ENCODE measurements at places on chromosomes 13 and 19.

DNA sequence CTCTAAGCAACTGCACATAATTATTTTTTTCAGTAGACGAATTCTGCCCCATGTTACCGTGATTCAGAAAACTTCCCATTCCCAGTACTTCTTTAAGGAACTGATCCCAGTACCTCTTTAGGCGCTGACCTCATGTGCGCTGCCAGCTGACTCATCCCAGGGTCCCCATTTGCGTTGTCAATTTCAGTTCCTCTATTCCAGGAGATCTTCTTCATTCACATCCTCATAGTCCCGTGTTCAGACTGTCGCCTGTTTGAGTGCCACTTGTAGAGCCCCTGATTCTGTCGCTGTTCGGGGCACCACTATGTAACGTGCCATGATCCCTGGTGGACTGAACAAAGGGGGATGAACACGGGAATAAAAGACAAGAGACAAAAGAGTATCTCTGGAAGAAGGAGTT lies 16.4 kb downstream of the FPR3 start:
- no peak for DNase-seq

DNA sequence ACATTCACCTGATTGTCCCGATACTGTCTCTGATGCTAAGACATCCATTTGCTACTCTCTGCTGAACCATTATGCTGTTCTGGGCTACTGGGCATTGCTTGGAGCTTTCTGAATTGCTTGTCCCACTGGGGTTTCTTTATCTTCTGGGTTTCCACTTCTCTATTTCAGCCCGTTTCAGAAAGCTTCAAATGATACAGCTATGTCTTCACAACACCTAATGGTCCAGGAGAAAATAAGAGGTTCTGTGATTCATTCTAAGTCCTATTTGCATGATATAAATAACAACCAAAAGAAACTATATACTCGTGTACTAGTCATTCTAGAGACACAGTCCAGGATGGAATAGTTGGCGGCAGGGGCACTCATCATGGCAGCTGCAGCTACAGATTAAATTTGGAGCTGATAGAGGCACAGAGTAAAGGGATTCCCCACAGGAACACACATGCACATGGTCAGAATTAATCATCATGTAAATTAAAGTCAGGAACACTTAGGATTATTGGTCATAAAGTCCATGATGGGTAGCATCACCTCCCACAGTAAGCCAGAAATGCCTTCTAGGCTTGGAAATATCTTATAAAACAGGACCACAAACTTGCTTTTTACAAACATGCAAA lies 33.3 kb upstream of the SCEL start:
- DNase-seq = no peak

GRCh38 chr13:92177966-92178365 lies 779.5 kb downstream of the GPC5 start:
- no peak for DNase-seq

DNA sequence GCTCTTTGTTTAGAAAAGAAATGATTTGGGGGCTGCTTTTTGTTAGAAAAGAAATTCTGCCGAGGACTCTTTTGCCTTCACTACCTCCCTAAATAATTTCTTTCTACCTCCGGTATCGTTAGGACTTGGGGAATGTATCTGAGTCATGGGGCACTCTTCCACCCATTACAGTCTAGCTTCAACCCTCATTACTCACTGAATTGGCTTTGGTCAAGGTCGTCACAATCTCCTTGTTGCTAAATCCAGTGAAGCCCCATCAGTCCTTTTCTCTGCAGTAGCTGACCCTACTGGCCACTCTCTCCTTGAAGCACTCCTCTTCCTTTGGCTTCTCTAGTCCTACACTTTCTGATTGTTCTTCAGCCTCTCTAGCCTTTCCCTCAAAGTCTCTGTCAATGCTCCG lies 34.0 kb downstream of the WDR87 start:
- DNase-seq = no peak

DNA sequence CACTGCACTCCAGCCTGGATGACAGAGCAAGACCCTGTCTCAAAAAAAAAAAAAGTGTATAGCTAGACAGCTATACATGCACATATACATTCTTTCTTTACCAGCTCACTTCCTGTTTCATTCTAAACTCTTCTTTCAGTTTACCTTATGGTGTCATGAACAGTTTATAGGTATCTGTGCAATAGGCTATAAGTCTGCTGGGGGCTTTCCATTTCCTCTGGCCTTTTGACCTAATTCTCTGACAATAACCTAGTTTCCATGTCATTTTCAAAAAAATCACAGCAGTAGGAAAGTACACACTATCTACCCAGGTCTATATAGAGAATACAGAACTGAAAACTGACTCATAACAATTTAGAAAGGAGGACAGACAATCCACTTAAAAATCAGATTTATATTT lies 24.4 kb upstream of the URAD start:
- DNase-seq = no peak

DNA sequence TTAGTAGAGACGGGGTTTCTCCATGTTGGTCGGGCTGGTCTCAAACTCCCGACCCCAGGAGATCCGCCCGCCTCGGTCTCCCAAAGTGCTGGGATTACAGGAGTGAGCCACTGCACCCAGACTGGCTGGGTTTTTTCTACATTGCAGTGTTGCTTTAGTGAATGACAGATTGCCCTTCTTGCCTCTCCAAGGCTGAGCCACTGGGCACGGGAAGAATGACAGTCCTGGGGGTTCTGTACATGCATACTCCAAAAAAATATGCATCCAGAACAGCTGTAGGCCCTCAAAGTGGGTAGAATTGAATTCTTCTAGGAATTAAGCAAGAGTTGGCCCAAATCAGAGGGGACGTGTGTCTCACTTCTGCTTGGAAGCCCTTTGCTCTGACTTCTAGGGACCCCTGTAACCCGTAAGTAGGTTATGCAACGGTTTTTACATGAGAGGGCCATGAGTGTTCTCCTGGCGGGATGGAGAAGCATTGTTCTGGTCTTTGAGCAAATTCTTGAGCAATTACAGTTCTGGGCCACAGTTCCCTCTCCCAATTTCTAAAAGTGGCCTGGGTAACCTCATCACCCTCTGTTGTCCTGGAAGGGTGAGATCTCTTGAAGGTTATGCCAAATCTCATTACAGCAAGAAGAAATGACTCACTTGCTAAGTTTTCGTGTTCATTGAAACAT lies 3.6 kb downstream of the ACTN4 start:
- DNase-seq = no peak

DNA sequence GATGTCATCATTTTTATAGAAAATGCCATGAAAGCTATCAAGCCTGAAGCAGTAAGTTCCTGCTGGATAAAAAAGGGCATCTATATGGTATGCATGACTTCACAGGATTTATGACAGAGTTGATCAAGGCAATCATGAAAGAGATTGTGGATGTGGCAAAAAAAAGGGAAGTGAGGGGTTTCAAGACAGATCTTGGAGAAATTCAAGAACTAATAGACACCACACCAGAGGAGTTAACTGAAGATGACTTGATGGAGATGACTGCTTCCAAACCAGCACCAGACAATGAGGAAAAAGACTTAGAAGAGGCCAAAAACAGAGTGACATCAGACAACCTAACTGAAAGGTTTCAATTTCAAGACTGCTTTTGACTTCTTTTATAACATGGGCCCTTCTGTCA lies 691.1 kb upstream of the SLC10A2 start:
- no peak for DNase-seq

- no peak for DNase-seq
These were observed 1465.9 kb upstream of the SLC10A2 start for GRCh38 chr13:104532132-104532531.

GRCh38 chr19:51365211-51365964 lies 800 bp downstream of the ETFB start:
- DNase-seq = no peak

DNA sequence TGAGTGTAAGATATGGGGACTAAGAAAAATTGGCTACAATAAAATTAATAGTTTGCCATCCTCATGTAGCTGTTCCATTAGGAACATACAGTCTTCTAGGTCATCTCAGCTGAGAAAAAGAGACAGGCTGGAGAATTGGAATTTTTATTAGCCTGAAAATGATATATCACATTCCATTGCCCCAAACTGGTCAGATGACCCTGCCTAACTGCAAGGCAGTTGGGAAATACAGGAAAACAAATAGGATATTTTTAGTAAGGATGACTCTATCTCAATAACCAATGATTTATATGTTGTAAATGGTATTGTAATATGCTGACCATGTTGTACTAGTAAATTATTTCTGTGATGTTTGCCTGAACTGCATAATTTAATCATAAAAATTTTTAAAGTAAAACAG lies 673.8 kb downstream of the PCDH9 start:
- no peak for DNase-seq

DNA sequence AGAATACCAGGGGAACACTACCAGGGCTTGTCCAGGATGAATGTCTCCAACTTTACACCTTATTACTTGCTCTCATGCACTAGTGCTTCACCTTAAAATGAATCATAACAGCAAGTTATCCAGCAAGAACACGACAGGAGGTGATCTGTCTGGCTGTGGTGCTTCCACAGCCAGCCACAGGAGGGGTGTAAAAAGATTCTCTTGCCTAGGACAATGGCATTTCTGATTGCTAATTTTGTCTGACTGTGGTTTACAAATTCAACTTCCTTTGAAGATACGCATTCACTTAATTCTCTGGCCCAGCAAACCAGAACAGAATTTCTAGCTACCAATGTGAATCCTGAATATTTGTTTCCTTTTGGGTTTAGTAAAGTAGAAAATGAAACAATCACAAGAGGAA lies 23.1 kb upstream of the COG3 start:
- DNase-seq = no peak

- no peak for DNase-seq
These were observed 101.3 kb downstream of the AKAP11 start for GRCh38 chr13:42373048-42373812.

GRCh38 chr13:97319113-97319720 lies 97.1 kb downstream of the MBNL2 start:
- no peak for DNase-seq

DNA sequence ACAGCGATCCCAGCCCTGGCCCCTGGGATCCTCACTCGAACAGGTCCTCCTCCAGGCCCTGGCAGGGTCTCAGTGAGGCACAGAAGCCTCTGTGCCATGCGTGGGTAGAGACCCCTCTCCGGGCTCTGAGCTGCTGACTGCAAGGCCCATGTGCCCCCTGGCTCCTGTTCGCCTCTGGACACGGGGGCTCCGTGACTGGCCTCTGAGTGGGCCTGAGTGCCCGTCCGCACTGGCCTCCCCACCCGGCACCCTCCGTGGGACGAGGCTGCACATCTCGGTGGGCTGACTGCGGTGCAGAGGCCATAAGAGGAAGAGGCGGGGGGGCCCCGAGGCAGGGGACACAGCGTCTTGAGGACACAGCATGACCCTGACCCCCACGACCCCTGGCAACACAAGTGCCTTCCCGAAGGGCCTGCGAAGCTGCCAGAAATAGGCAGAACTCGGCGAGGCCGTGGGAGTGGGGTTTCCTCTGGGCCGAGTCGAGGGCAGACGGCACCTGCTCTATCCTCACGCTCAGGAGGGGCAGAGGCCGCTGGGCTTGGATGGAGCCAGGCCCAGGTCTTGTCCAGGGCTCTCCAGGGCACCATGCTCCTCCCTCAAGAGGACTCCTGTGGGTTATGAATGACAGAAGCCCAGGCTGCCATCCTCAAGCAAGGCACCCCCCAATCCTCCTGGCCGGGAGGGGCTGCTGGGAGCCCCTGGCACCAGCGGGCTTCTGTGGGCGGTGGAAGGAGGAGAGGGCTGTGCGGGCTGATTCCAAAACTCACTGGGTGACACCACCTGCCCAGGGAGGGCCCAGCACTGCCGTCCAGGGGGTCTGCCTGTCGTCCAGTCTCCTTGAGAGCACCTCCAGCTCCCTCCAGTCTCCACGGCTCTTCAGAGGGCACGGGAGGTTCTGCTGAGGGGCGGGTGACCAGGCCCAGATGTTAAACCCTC lies 52.6 kb downstream of the RASA3 start:
- DNase-seq = no peak

DNA sequence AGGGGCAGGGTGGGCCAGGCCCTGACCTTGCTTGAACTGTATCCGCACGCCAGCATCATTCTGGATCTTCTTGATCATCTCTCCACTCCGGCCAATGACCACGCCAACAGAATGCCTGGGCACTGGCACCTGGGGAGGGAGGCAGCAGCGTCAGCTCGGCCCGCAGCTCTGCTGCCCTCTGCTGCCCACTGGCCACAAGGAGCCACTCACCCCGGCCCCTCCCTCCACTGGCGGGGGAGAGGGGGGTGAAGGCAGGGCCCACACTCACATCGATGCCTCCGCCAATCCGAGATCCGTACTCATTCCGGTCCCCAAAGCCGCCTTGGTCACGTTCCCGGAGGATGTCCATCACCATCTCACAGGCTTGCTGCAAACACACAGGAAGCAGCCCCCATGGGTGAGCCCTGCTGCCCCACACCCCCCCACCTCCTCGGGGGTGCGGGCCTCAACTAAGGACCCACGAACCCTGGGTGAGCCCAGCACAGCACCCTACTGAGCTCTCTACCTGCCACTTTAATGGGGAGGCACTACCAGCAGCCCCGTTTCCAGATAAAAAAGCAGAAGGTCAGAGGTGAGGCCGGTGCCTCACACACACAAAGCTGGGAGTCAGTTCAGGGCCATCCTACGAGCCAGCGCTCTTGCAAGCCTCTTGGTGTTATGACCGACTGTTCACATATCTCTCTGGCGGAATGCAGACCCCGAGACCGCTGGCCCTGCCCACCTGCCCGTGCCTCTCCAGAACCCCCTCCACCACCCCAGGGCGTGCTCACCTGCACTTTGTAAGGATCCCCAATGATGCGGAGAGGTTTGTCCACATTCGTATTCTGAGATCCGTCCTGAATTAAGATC lies 6.7 kb downstream of the KHSRP start:
- DNase-seq = no peak

DNA sequence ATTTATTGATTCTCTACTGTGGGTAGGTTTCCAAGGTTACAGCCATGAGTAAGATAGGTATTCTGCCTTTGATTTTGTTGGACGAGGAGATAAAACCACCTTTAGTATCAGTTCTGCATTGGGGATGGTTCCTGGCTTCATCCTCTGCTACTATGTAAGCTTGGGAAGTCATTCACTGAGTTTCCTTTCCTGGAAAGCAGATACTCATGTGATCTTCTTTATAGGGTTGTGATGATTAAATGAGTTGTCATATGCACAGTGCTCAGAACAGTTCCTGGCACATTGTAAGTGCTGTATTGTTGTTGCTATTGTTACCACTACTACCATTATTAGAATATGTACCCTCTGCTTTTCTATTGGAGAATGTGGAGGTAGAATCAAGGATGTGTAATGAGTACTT lies 13.1 kb upstream of the WTIP start:
- DNase-seq = no peak

DNA sequence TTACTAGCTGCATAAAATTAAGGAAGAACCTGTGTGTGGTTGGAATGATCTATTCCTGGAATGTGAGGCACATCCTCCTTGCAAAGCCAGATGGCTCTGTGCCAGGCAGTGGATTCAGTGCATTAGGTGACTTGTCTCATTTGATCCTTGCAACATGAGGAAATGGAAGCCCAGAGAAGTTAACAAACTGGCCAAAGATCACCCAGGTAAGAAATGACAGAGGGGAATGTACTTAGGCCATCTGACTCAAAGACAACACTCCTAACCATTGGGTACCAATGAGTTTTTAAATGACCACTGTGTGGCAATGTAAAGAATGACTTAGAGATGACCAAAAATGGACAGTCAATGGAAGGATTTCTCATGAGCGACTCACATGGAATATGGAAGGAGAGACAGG lies 114.2 kb upstream of the RXFP2 start:
- DNase-seq = no peak
